ENCODE measurements at places on chromosomes 4 and X.
A peak's percentile ranks its signal among the peaks of the same experiment; 100 is the strongest.

DNA sequence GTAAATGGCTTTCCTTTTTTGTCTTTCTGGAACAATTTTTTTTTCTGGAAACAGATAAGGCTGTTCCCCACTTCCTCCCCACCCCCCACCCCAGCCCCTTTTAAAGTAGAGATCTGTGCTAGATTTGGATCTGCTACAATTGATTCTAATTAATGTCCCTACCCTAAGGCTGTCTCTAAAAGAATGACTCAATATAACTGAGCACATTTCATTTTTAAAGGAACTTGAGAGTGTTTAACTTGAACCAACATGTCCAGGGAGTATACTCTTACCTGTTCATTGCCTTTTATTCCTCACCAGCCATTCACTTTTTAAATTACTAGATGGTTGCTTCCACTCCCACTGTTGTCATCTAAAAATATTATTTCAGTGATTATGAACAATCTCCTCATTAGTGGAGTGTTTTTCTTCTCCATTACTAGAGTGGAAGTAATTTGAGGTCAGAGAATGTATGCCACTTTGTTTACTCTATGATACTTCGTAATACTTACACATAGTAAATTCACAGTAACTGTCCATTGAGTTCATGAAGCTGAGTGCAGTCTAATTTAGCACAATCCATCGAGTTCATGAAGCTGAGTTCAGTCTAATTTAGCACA lies 14.1 kb upstream of the CNOT6L start:
- no peak for DNase-seq

GRCh38 chr4:185654965-185655554 lies 119.8 kb upstream of the PDLIM3 start:
- no peak for DNase-seq

DNA sequence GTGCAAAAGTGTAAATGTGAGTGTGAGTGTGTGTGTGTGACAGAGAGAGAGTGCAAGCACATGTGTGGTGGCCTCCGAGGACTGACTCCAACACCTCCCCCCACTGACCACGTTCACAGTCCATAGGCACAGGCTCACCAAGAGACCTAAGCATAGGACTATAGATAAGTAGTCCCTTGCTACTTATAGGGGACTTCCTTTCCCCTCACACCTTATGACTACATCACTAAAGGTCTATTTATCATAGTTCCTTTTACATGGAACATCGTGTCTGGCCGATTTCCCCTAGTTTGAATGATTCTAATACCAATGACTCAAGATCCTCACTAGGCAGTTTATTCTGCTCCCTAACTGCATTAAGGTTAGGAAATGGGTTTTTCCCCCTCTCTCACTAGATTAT lies 17.8 kb downstream of the FRMPD3 start:
- DNase-seq = no peak

GRCh38 chrX:39830414-39830813 lies 267.3 kb downstream of the BCOR start:
- no peak for DNase-seq

- no peak for DNase-seq
These were observed 31.0 kb upstream of the SLC25A4 start for GRCh38 chr4:185112104-185112503.

- no peak for DNase-seq
These were observed 10.7 kb upstream of the S100P start for GRCh38 chr4:6682862-6683590.

DNA sequence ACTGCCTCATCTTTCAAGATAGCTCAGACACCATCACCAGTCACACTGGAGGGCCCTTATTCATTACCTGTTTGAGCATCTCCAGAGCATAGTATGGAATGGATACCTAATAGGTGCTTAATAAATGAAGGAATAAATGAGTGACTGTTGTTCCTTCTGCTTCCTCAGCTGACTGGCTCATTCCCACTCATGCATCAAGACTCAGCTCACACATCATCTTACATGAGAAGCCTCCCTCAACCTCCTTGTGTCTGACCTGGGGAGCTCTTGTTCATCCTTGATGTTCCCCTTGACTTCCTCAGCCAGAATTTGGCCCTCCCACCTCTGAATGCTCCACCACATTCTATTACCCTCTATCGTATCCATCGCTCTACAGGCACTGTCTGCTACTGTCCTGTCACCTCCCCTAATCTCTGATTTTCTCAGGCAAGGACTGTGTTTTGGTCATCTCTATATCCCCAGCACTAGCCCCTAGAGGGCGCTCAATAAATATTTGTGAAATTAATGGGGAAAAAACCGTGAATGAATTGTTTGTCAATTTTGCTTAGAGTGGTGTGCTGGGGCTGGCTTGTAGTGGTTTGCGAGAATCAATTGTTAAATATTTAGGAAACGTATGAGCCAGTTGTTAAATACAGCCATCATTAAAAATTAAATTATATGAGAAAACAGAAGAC lies 88.3 kb downstream of the NHSL2 start:
- DNase-seq = no peak

DNA sequence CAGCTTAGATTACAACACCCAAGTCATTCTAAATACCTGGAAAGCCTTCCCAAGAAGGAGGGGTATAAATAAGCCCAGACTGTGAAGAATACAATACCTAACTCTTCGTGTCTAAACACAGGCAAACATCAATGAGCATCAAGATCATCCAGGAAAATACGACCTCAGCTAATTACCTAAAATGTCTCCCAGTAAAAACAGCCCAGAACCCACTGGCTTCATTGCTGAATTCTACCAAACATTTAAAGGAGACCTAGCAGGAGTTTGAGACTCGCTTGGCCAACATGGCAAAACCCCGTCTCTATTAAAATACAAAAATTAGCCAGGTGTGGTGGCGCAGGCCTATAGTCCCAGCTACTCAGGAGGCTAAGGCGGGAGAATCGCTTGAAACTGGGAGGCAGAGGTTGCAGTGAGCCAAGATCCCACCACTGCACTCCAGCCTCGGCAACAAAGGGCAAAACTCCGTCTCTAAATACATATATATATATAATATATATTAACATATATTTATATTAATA lies 19.1 kb upstream of the HSFX4 start:
- peak; percentile 14 for DNase-seq

- DNase-seq = no peak
These were observed 442.7 kb downstream of the RPA4 start for GRCh38 chrX:97326456-97326855.

DNA sequence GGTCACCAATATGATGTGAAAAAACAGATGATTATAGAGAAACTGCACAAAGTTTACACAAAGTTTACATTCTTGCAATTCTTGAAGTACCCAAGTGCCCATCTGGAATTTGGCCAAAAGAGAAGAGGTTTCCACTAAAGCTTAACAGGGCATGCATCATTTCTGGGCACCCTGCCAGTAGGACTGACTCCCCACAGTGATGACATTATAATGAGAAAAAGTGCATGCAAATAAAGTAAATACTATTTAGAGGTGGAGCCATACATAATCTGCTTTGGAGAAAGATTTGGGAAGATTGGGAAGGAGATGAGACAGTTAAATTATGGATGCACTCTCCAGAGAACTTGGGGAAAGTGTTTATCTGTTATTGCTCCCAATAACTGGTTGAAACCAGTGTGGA lies 93.7 kb upstream of the TRPC3 start:
- DNase-seq = peak; percentile 35

Measured in renal pelvis (tissue), 12 donors.